ENCODE measurements at places on chromosomes 16 and 17. TPM values are rescaled to one million over a fixed set of nuclear protein-coding genes. Genes with fewer than 3 reads are reported as not detected.

- DNase-seq, result no peak
Observed at GRCh38 chr17:17742133-17742621, 60.9 kb downstream of the RAI1 start.

Gene KRT31
- not detected for polyA plus RNA-seq

GRCh38 chr17:39151943-39152818 is 744 bp upstream of the PLXDC1 start:
- peak; percentile 50 for DNase-seq

Gene CDH16
- not detected for polyA plus RNA-seq

Gene IGSF6
- polyA plus RNA-seq, result 0.33 TPM

GRCh38 chr16:1464894-1465566 is 9.8 kb downstream of the CLCN7 start:
- no peak for DNase-seq

GRCh38 chr17:45915263-45915662 is 20.9 kb downstream of the MAPT start:
- DNase-seq, result no peak

- DNase-seq, result no peak
Observed at GRCh38 chr16:5556158-5556810, 458.7 kb upstream of the EEF2KMT start.

- DNase-seq, result peak; percentile 25
Observed at GRCh38 chr16:1333149-1333812, at the start of gene BAIAP3. Gene BAIAP3, plus strand, starts transcription at chr16:1333645. Its CDS starts 4,905 bp downstream, at chr16:1338550.

Measured in naive thymus-derived CD4-positive, alpha-beta T cell (primary cell).